ENCODE measurements at places on chromosomes 6 and 20. TPM values are rescaled to one million over a fixed set of nuclear protein-coding genes. Genes with fewer than 3 reads are reported as not detected.
A peak's percentile ranks its signal among the peaks of the same experiment; 100 is the strongest.

The MLN gene
- not detected for total RNA-seq

The DEFB132 gene
- not detected for total RNA-seq

The SLC13A3 gene
- 6.0 TPM for total RNA-seq

The BPIFB1 gene
- total RNA-seq: not detected

The CLVS2 gene
- total RNA-seq: not detected

The CFB gene
- 22.6 TPM for total RNA-seq

The MCCD1 gene
- not detected for total RNA-seq

GRCh38 chr6:98687752-98688151 is 146.6 kb upstream of the POU3F2 start:
- DNase-seq: no peak

- DNase-seq: no peak
Measured at GRCh38 chr6:33237741-33238140, 29.4 kb downstream of the RING1 start.

The GSTA2 gene
- total RNA-seq: not detected

DNA sequence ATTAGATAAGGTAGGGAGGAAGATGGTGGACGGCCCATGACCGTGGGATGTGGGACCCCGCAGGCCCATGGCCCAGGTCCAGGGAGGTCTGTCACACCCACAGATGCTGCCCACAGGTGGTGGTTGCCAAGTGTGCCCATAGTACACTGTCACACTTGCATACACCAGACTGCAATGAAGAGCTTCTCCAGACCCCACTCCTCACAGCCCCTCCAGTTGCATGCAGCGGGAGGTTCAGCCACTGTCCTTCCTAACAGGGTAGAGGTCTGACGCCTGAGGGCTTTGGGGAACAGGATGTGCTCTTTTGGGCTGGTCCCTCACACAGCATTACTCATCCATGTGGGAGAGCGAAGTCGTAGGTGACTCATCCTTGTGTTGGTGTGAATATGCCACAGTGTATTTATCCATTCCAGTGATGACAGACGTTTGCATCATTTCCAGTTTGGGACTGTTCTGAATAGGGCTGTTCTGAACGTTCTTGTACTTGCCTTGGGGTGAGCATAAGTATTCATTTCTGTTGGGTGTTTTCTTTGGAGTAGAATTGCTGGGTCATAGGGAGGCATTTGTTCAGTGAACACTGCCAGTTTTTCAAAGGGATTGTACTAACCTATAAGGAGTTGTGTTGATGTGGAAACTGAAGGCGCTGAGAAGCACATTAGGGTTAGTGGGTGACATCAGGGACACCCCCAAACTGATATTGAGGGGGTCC is 10.1 kb upstream of the PYGB start:
- peak; percentile 82 for DNase-seq

DNA sequence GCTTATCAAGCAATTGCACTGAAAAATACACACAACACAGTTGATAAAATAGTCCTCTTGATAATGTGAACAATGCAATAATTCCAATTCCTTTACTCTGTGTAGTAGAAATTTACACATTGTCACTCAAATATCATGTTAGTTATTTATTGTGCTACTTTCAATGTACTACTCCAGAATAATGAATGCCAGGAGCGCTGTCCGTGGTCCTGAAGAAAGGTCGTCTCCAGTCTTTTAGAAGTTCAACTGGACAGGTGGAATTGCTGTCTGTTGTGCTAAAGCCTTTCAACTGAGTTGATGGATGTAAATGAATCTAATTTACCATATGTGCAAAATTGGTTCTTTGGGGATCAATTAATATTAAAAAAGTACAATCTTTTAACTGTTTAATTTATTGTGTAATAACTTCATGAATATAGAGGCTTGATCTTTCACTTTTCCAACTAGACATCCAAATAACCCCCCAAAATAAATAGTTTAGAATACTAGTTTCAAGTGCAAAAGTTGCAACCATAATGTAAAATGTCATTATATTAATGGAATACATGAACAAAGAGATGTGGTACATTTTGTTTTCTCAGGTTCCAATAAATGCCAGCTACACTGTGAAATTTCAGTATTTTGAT is 3.2 kb downstream of the GRIK2 start:
- DNase-seq: peak; percentile 62

DNA sequence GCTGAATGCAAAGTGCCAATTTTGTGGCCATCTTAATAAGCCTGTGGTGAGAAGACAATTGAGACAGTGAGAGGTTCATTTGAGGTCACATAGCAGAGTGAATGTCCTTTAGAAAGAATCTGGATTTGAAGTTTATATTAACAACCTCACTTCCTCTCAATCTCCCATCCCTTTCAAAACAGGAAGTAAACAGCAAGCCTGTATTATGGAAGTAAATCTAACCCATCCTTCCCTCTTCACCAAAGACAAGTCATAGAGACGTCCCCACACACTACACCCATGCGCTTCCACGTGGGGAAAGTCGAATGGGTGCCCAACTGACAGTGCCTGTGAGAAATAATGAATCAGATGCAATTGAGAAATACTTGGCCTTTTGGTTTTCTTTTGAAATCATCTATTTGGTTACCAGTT is 28.8 kb upstream of the CCND3 start:
- DNase-seq: no peak

GRCh38 chr6:11416936-11417576 is 120.5 kb upstream of the TMEM170B start:
- no peak for DNase-seq

DNA sequence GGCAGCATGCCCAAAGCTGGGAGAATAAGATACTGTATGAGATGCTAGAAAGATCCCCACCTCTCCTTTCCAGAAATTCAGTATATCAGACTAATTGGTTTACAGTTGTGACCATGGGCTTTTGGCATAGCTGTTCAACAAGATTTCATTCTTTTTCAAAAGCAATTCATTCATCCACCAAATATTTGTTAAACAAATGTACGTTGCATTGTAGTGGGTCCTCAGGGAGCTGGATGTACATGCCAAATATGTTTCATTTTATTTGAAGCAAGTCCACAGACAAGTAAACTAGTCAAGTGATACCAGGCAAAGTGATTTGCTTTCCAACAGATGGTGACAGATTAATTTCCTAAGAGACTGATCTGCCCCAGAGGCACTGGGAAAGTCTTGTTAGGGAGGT is 85.8 kb upstream of the ESR1 start:
- no peak for DNase-seq

- DNase-seq: peak; percentile 38
Measured at GRCh38 chr20:15236812-15237211, 899.4 kb upstream of the FLRT3 start.

DNA sequence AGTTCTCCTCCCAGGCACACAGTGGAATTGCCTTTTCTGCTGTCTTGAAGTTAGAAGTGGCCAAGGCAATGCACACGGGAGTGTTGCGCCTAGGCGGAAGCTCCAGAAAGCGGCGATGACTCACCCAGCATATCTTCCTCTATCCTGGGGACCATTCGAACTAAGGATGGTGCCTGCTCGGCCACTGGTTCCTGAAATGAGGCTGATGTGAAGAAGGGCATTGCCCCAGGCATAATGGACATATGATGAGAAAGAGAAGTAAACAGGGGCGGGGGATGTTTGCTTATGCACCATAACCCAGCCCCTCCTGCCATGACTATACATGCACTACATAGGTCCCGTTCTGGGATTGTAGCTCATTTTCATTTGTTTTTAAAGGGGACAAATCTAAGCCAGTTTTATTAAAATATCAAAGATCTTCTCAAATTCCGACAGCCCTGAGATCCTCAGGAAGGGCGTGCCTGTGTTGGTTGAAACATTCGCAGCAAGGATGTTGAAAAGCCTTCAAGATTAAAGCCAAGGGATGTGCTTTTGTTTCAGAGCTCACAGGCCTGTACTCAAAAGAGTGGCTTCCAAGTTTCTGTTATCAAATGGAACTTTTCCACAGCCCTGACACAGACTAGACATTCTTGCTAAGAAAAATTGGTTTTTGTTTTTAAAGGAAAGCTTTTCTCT is 218.5 kb downstream of the LY86 start:
- DNase-seq: peak; percentile 62

DNA sequence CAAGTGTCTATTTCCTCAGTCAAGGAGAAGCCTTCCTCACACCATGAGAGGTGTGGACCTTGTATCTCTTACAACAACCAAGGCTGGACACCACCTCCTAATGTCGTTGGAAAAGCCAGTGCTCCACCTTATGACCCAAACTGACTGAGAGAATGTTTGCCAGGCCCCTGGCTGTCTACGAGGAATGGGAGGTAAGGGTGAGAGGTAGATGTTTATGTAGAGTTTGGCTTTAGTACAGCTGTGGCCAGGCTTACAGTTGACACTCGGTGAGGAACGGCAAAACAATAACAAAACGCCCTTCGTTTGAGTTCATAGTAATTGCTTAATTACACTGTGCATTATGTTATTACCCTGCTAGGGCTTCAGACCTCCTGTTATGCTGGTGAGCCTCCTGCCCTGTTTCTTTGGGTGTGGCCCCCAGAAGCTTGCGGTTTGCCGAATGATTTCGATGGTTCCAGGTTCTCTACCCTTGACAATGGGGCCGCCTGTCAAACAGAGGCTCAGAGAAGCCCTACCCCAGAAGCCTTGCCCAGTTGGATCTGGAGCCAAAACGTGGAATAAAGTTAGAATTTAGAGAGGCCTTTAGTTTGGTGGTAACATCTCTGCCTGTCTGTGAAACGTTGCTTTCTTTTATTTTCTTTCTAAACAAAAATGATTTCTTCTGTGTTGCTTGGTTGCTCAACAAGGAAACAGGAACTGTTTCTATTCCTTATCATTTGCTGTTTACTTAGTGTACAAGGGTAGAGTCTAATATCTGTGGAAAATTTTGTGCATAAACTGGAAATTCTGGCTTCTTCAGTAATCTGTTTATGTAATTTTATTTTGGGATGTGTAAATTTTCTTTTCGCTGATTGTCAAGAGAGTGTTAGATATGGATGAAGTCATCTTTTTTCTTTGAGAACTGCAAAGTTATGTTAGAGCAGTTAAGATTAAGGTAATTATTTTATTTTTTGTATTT is 60.4 kb upstream of the FOXQ1 start:
- DNase-seq: peak; percentile 89

The SLC18B1 gene
- total RNA-seq: 18.0 TPM

DNA sequence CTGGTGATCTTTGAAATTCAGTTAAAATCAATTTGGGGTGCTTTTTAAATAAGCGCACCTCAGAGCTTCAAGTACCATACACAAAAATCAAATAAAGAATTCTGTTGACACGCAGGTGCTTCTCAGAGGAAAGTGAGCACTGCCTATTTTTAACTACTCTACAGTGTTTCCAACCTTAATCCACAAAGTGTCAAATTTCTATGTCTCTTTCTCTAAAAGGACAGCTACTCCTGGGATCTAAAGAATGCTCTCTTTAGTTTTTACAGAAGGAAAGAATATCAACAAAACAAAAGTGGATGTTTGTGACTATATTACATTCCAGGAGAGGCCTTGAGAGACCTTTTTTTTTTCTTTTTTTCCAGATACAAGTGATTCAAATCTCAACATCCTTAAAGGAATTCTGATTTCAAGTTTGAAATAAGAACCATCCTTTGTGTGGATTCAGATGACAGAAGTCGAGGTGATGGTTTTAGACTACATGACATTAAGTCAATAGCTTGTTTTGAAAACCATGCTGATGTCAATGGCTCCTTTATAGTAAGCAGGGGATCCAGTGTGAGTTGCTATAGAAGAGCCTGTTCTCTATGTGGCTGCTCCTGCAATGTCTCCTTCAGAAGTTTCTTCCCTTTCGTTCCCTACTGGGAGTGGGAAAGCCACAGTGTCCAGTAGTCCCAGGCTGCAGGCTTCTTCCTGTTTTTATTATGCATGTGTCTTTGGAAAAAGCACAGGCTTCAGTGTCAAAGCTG is 67.2 kb upstream of the DEFB112 start:
- DNase-seq: no peak

- no peak for DNase-seq
Measured at GRCh38 chr20:45016089-45016671, 49.9 kb downstream of the STK4 start.

The OPRL1 gene
- total RNA-seq: 2.7 TPM

GRCh38 chr6:139572001-139572400 is 197.6 kb upstream of the CITED2 start:
- no peak for DNase-seq

GRCh38 chr20:43844778-43845614 is 69.7 kb upstream of the TOX2 start:
- DNase-seq: peak; percentile 98

- no peak for DNase-seq
Measured at GRCh38 chr20:17636523-17637412, 45.3 kb downstream of the RRBP1 start.

The RFX6 gene
- total RNA-seq: not detected

- DNase-seq: no peak
Measured at GRCh38 chr20:47765691-47766594, 19.3 kb downstream of the SULF2 start.

GRCh38 chr20:10584371-10584770 is 89.4 kb downstream of the JAG1 start:
- no peak for DNase-seq

The HLA-DMB gene
- total RNA-seq: 1.1 TPM

DNA sequence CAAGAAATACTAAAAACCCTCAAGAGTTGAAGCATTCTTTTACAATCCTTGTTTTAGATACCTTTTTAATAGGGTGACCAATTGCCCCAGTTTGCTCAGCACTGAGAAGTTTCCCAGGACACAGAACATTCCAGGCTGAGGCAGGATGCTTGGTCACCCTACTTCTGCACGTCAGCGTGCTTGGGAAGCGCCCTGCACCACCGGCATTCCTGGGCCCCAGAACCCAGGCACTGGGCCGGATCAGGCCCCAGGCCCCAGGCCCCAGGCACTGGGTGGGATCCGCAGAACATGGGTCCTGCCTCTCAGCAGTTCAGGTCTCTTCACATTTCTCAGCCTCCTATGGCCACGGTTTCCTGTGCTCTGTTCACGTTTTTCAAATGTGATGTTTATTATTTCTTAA is 213.8 kb upstream of the QKI start:
- no peak for DNase-seq

Data from PC-9 (cell line).